Caco-2 (cell line): ENCODE measurements at places on chromosomes 3 and 15. TPM values are rescaled to one million over a fixed set of nuclear protein-coding genes. Genes with fewer than 3 reads are reported as not detected.

DNA sequence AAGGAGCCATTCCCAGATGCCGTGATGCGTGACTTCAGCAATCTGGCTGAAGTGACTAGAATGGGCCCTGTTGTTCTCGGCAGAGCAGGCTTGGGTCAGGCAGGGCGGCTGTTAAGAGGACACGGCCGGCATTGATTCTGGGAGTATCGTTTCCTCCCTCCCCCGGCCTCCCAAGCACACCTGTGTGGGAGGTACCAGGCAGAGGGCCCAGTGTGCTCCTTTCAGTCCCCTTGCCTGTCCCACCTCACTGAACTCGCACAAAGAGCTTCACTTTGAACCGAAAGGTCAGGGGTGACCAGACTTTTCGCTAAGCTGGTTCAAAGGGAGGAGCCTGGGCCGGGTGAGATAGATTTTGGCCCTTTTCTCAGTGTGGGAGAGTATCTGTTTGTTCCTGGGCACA is 92.7 kb downstream of the CEMIP start:
- no peaks in the 10 kb centered on the region for H3K36me3 ChIP-seq
- H3K4me1 ChIP-seq: no peaks in the 10 kb centered on the region
- H3K27ac ChIP-seq: no peak overlapping the region
- no peak overlapping the region for H3K4me3 ChIP-seq

DNA sequence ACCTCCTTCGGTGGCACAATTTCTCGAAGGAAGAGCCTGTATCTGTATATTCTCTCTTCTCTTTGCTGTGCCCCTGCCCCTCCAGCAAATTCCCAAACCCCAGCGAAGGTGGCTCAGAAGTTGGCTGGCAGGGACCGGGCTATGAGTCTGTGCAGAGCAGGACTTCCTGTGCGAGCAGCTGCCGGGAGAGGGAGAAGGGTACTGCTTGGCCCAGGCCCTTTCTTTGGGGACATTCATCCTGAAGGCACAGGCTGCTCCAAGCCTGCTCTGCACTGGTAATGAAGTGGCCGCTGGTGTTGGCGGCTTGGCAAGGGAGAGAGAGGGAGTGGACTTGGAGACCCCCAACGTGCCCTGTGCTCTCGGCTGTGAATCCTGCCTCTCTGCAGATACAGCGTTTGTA is 1.5 kb downstream of the SLC6A11 start:
- H3K36me3 ChIP-seq: no peaks in the 10 kb centered on the region
- H3K4me1 ChIP-seq: peaks cover 3% of the 10 kb centered on the region; the same call in 1 of the 2 replicates
- no peak for DNase-seq
- no peaks in the 10 kb centered on the region for H3K27me3 ChIP-seq
- no peak overlapping the region for H3K27ac ChIP-seq

DNA sequence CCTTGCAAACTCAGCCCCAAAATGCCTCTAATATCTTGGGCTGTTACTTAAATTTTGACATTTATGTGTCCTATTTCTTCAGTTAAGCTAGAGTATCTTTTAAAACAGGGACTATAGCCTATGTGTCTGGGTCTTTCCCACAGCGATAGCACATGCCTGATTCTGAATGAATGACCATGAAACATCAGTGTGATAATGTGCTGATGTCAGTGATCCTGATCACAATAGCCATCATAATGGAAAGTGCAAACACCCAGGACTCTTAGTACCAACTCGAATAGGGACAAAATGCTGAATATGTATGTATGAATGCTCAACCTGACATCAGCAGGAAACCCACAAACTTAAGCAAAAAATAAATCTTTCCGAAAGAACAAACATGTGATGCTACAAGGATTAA is 537.4 kb downstream of the IGSF11 start:
- no peaks in the 10 kb centered on the region for H3K27me3 ChIP-seq
- H3K4me1 ChIP-seq: no peaks in the 10 kb centered on the region
- H3K27ac ChIP-seq: no peak overlapping the region
- H3K4me3 ChIP-seq: no peak overlapping the region

GRCh38 chr3:150308037-150308319 is 100.1 kb upstream of the TSC22D2 start:
- H3K27ac ChIP-seq: peak overlapping the region; percentile 59
- H3K4me3 ChIP-seq: no peak overlapping the region
- no peaks in the 10 kb centered on the region for H3K27me3 ChIP-seq
- no peaks in the 10 kb centered on the region for H3K36me3 ChIP-seq
- peaks cover 12% of the 10 kb centered on the region; the same call in 1 of the 2 replicates for H3K4me1 ChIP-seq

- peaks cover 36% of the 10 kb centered on the region for H3K4me1 ChIP-seq
- DNase-seq: no peak
- no peak overlapping the region for H3K4me3 ChIP-seq
- no peaks in the 10 kb centered on the region for H3K27me3 ChIP-seq
- no peaks in the 10 kb centered on the region; the same call in 1 of the 2 replicates for H3K36me3 ChIP-seq
These were observed 6.8 kb downstream of the EDEM1 start for GRCh38 chr3:5194341-5194740.

- no peaks in the 10 kb centered on the region for H3K4me1 ChIP-seq
- DNase-seq: no peak
- H3K4me3 ChIP-seq: no peak overlapping the region
- no peaks in the 10 kb centered on the region for H3K27me3 ChIP-seq
These were observed 37.0 kb downstream of the CLDN18 start for GRCh38 chr3:138046955-138047354.

GRCh38 chr3:53166781-53167291 is 5.8 kb downstream of the PRKCD start:
- no peak overlapping the region for H3K27ac ChIP-seq
- no peaks in the 10 kb centered on the region for H3K27me3 ChIP-seq
- H3K4me3 ChIP-seq: no peak overlapping the region
- H3K36me3 ChIP-seq: peaks cover 2% of the 10 kb centered on the region
- DNase-seq: no peak

DNA sequence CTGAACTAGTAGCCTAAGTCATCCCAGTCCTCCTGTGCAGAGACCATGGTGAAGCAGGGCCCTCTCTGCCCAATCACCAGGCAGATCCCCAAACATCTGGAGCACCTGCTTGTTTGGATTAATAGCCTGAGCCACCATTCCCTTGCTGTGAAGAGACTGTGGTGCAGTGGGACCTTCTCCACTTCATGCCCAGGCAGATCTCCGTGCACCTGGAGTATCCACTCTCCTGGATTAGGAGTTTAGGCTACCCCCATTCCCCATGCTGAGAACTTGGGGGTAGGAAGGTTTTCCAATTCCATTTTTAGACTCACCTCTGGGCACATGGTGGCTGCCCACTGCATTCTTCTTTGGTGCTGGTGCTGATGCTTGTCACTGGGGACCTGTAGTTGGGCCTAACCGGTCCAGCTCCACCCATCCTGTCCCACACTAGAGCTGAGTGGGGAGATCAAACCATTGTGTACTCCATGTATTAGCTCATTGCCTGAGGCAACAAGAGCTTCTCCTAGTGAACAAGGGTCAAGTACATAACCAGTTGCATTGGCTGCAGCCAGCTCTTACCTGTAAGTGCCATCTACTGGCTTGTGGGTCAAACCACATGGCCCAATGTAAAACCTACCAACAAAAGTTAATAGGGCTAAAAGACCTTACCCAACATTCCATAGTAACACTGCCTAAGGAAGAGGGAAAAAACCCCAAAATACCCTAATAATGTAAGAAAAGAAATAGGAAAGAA is 382.5 kb upstream of the CBLB start:
- H3K27me3 ChIP-seq: no peaks in the 10 kb centered on the region
- no peaks in the 10 kb centered on the region for H3K36me3 ChIP-seq
- no peak overlapping the region for H3K27ac ChIP-seq

DNA sequence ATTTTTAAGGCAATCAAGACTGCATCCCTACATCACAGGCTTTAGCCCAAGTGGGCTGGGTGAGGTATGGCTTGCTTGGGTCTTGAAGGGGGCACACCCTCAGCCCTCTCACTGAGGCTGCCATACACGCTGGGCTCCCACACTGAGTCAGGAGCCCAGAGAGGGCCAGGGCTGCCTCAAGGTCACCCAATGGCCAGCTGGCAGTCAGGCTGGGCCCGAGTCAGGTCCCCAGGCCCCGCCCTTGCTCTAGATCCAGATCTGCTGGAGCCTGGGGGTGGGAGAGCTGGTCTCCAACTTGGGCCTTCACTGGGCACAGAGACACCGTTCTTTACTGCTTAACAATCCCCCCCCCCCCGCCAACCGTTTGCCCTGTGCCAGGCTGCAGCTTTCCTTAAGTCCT is 88.1 kb downstream of the IQSEC1 start:
- no peak overlapping the region for H3K27ac ChIP-seq
- H3K4me1 ChIP-seq: peaks cover 8% of the 10 kb centered on the region; the same call in 1 of the 2 replicates
- no peaks in the 10 kb centered on the region for H3K36me3 ChIP-seq
- DNase-seq: no peak

DNA sequence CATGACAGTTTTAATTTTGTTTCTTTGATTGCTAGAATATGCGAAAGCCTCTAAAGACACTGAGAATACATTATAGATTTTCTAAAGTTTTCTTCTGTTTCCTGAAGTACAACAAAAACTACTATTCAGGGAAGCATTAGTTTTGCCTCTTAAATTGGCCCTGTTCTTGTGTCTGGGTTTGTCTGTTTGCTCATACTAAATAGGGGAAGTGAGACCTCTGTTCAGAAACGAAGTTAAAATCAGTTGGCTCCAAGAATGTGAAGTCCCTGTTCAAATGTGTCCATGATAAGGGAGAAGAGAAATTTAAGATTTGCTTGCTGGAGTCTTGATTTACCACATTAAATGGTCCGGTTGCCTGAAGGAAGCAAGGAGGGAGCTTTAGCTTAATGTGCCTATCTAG is 327.3 kb upstream of the GBE1 start:
- H3K27me3 ChIP-seq: no peaks in the 10 kb centered on the region
- H3K4me1 ChIP-seq: no peaks in the 10 kb centered on the region
- H3K36me3 ChIP-seq: no peaks in the 10 kb centered on the region
- no peak overlapping the region for H3K4me3 ChIP-seq
- H3K27ac ChIP-seq: no peak overlapping the region

- no peaks in the 10 kb centered on the region for H3K27me3 ChIP-seq
- no peaks in the 10 kb centered on the region for H3K36me3 ChIP-seq
- no peaks in the 10 kb centered on the region for H3K4me1 ChIP-seq
- no peak for DNase-seq
- no peak overlapping the region for H3K27ac ChIP-seq
- no peak overlapping the region for H3K4me3 ChIP-seq
These were observed 4.0 kb upstream of the WDR49 start for GRCh38 chr3:167657684-167658225.

DNA sequence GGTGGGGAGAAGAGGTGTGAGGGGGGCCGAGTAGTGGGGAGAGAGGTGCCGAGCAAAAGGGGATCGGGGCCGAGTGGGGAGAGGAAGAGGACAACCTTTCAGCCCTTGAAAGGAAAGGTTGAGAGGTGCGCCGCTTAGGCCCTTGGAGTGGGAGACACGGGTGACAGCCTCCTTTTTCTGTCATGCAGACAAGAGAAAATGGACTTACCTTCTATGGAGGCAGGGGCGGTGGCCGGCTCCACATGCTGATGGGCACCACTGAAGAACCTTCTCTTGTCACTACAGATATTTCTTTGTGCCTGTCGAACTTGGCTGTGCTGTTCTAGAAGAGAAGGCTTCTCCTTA is 421 bp downstream of the KLHL18 start:
- DNase-seq: peak; percentile 24
- peaks cover 4% of the 10 kb centered on the region; the same call in 1 of the 2 replicates for H3K4me1 ChIP-seq
- H3K36me3 ChIP-seq: no peaks in the 10 kb centered on the region
- no peaks in the 10 kb centered on the region for H3K27me3 ChIP-seq
- H3K27ac ChIP-seq: peak overlapping the region; percentile 100
- peak overlapping the region; percentile 85 for H3K4me3 ChIP-seq

GRCh38 chr3:186525369-186526255 is 18.6 kb downstream of the CRYGS start:
- H3K36me3 ChIP-seq: no peaks in the 10 kb centered on the region
- no peak overlapping the region for H3K27ac ChIP-seq
- DNase-seq: no peak
- peaks cover 10% of the 10 kb centered on the region for H3K4me1 ChIP-seq
- H3K4me3 ChIP-seq: no peak overlapping the region

- no peak for DNase-seq
- no peak overlapping the region for H3K27ac ChIP-seq
- no peaks in the 10 kb centered on the region for H3K27me3 ChIP-seq
- no peaks in the 10 kb centered on the region for H3K36me3 ChIP-seq
- no peaks in the 10 kb centered on the region for H3K4me1 ChIP-seq
- no peak overlapping the region for H3K4me3 ChIP-seq
These were observed 869.2 kb downstream of the IGSF11 start for GRCh38 chr3:118165413-118165812.

GRCh38 chr3:24793896-24794295 is 299.2 kb upstream of the THRB start:
- no peak overlapping the region for H3K4me3 ChIP-seq
- H3K27me3 ChIP-seq: no peaks in the 10 kb centered on the region; the same call in 1 of the 2 replicates
- H3K27ac ChIP-seq: no peak overlapping the region
- DNase-seq: no peak
- no peaks in the 10 kb centered on the region for H3K4me1 ChIP-seq

GRCh38 chr15:74709011-74709410 is 13.2 kb upstream of the EDC3 start:
- H3K27ac ChIP-seq: no peak overlapping the region
- no peak for DNase-seq
- H3K4me3 ChIP-seq: no peak overlapping the region

C3orf70 gene
- 11.2 and 13.3 TPM in 2 replicates for total RNA-seq

ZPLD1 gene
- total RNA-seq: not detected in 2 replicates

CCDC39 gene
- not detected in 2 replicates for total RNA-seq

CILP gene
- not detected in 2 replicates for total RNA-seq

GOLGA6L4 gene
- total RNA-seq: 1.4 and 2.5 TPM in 2 replicates

ALDH1A2 gene
- total RNA-seq: 0.61 and 0.65 TPM in 2 replicates

GPR27 gene
- total RNA-seq: 0.32 and 0.39 TPM in 2 replicates

P2RY12 gene
- not detected in 2 replicates for total RNA-seq

ATP8B4 gene
- total RNA-seq: 0.57 and 1.3 TPM in 2 replicates

COLQ gene
- total RNA-seq: 0.26 TPM in 1 of 2 replicates, not detected in the other

DNAJB11 gene
- 93.1 and 95.7 TPM in 2 replicates for total RNA-seq

SLMAP gene
- total RNA-seq: 126 and 136 TPM in 2 replicates

ITPKA gene
- total RNA-seq: 16.2 and 18.1 TPM in 2 replicates

NPAP1 gene
- total RNA-seq: not detected in 2 replicates

DIPK2A gene
- total RNA-seq: 29.0 and 30.2 TPM in 2 replicates

ROPN1B gene
- 0.30 TPM in 1 of 2 replicates, not detected in the other for total RNA-seq
